Activated T-helper 1 cell treated with anti-CD3 and anti-CD28 coated beads, Interleukin-2, amount 50 U/mL, for 16 hours (primary cell): ENCODE measurements at places on chromosomes 2 and 18.

DNA sequence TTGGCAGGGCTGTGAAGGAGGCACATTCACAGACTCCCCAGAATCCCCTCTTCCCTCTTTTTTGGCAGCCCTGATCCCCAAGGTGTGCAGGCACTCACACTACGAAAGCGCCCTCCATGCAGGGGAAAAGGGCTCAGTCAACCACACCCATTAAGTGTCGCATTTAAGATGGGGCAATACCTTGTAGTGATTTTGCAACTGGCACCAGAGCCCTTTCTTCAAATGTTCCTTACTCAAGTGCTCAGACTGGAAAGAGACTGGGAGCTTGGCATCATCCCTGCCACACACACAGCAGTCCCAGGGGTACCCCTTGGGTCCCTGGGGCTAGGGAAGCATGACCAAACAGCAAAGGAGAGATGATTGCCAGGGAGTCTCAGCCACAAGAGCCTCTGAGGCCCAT, 190.1 kb downstream of the HAUS1 start:
- no peak for DNase-seq

DNA sequence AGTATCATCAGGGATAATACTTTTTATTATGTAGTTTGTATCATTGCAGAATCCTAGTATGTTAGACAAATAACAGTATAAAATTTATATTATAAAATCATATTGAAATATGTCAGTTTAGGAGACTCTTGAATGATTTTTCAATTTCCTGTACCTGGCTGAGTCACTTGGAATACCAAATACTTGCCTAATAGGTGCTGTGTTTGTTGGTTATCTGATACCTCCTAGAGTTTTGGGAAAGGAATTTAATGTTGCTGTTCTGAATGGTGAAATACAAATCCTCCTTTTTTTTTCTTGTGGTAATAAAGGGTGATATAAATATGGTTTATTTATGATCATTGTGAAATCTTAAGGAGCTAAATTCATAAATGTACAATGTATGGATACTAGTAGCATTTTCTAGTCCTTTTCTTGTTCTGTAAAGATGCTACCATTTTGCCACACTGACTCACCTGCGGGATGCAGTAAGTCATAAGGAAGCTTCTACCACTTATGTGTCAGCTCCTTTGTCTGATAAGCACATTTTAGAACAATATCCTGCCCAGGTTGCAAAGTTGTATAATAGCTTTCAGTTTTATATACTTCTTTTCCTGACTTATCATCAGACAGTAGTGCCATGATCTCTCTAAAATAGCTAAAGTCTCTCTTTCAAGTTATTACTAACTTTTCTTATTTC, 465.5 kb downstream of the XIRP2 start:
- DNase-seq, result no peak

DNA sequence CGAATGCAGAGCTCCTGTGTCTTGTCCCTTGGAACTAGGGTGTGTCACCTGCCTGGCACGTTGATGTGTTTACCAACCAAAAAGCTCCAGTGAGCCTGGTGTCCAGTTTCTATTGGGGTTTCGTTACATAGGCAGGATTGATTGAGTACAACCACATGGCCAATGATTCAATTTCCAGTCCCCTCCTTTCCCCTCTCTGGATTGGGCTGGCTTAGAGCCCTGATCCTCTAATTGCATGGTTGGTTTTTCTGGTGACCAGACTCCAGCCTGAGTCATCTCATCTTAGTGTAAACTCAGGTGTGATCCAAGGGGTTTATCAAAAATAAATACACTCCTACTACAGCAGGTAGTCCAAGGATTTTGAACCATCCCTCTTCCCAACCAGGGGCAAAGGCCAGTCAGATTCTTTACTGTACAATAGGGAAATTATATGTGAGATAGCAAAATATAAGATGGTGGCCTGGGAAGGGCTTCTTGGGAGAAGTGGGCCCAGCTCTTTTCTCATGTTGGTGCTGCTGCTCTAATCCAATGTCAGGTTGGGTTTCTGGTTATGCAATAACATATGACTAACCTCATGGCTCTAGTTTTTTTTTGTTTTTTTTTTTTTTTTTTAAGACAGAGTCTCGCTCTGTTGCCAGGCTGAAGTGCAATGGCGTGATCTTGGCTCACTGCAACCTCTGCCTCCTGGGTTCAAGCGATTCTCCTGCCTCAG, 64.7 kb upstream of the MGAT5 start:
- DNase-seq, result no peak

- DNase-seq, result no peak
These were observed 34.8 kb downstream of the ASB1 start for GRCh38 chr2:238461491-238461890.

DNA sequence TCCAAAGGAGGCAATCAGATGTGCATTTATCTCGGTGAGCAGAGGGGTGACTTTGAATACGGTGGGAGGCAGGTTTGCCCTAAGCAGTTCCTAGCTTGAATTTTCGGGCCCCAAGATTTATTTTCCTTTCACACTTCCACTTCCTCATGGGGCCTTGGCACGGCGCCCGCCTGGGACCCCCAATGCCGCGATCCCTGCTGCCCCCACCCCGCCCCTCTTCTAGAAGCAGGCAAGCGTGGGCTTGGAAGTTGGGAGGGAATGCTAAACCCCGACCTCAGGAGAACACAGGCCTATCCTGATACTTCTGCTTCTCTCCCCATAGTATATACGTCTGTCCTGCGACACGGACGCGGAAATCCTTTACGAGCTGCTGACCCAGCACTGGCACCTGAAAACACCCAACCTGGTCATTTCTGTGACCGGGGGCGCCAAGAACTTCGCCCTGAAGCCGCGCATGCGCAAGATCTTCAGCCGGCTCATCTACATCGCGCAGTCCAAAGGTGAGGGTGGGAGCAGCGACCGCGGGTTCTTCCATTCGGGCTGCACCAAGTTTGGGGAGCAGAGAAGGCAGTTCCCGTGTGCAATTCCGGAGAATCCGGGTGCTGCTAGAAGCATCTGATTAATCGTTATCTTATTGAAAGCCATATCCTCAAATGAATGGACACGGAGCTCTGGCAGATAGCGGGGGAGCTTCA, 21.6 kb downstream of the TRPM8 start:
- no peak for DNase-seq

DNA sequence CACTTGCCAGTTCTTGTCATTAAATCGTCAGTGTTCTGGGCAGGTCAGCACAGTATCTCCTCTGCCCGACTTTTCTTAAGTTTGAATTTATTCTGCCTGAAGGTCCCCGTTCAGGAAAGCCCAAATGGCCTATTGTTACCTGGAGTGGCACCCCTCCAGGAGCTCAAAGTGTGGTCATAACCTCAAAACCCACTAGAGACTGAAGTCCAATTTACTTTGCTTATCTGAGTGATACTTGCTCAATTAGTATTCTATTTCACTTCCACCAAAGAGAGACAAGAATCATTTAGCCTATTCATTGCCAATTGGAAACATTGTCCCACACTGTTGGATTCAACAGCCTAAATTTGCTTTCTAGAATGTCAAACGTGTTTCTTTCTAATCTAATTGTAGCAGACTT, 375.3 kb downstream of the LNPK start:
- no peak for DNase-seq

DNA sequence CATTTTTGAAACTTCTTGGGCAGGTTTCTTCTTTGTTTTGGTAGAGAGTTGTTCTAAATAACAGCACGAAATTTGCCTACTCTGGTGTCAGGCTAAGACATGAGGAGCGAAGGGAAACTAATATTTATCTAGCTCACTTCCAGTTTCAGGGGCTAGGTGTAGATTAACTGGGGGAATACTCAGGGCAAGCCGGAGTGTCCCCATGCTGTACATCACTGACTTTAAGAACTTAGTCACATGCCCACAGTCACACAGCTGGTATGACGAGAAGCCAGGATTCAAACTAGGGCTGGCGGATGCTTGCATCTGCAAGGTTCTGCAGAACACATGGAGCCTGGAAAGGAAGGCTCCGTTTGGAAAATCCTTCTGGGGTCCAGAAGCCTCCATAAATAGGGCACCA, 133.3 kb downstream of the ALPK2 start:
- no peak for DNase-seq

DNA sequence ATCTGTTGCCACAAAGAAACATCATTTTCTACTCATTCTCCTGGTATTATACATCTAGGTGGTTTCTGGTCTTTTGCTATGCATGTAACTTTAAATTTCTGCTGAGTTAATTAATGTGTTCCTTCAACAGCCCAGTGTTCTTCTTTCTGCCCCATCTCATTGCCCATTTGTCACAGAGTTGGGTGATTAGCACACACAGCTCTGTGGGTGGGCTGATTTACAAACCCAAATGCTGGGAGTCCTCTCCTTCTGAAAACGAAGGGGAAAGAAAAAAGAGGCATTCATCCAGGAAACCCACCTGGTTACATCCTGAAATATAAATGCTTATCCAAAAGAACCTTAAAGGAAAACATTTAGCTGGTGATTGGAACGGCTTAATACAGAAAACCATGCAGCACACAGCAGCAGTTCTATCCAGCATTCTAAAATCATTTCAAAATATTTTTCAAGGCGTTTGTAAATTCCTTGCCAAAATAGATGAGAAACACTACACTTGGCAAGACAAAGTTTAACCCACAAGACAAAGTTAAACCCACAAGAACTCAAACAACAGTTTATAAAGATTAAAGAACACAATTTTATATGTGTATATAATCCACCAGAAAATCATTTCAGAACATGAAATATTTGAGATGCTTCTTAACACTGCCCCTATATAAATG, 177.9 kb downstream of the ANTXR1 start:
- DNase-seq, result no peak

GRCh38 chr2:25386971-25387875, 45.5 kb upstream of the DNMT3A start:
- no peak for DNase-seq

GRCh38 chr2:29697715-29698114, 223.7 kb downstream of the ALK start:
- no peak for DNase-seq

- DNase-seq, result no peak
These were observed 283.5 kb downstream of the DSEL start for GRCh38 chr18:67232991-67233390.

DNA sequence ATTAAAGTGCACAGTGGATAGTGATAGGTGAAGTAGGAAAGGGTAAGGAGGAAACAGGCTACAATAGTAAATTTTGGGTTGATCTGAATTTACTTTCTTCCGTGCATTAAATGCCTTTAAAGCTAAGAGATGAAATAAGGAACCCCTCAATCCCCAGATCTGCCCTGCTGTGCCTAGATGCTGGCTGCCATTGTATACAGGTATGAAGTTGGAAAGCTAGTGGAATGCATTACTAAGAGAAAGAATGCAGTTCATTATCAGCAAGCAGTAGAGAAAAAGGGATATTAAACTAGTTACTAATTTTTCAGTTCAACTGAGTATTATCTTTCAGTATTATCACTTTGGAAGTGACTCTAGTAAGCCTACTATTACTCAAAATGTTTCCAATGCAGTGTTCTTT, 93.3 kb downstream of the WDPCP start:
- DNase-seq, result no peak

GRCh38 chr2:216044883-216045486, 31.6 kb upstream of the MREG start:
- no peak for DNase-seq

DNA sequence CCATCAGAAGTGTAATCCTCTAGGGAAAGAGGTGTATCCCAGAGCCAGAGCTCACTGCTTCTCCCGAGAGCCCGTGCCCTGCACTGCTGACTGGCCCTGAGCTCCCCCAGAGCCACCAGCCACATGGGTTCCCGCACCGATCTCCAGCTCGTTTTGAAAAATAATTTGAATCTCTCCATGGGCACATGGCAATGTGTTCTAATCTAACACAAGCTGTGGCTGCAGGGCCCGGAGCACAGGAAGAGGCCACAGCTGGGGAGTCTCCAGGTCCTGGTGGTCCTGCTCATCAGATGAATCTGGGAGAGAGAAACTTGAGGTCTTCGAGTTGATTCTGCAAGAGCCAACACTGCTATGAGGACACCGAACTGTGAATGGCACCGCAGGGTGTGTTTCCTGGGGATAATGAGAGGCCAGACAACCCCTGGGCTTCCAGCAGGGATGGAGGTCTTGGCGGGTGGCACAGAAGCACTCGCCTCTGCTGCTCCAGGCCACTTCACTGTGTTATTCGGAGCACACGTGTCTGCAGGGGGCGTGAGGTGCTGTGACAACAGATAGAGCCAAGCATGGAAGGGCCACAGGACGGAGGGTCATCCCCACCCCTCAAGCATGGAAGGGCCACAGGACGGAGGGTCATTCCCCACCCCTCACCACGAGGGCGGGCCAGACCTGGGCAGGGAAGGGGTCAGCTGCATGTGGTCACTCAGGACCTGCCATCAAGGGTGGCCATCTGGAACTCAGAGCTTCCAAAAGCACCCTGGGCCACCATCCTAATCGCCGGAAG, 196.8 kb downstream of the NDUFA10 start:
- DNase-seq, result no peak

GRCh38 chr2:121902171-121902591, 146.7 kb downstream of the TSN start:
- no peak for DNase-seq
